ENCODE measurements at places on chromosomes 3 and 15.

- DNase-seq, result no peak
Measured at GRCh38 chr3:122697952-122698620, 17.4 kb downstream of the PARP14 start.

GRCh38 chr3:123843668-123844067 lies 40.5 kb downstream of the MYLK start:
- no peak for DNase-seq

DNA sequence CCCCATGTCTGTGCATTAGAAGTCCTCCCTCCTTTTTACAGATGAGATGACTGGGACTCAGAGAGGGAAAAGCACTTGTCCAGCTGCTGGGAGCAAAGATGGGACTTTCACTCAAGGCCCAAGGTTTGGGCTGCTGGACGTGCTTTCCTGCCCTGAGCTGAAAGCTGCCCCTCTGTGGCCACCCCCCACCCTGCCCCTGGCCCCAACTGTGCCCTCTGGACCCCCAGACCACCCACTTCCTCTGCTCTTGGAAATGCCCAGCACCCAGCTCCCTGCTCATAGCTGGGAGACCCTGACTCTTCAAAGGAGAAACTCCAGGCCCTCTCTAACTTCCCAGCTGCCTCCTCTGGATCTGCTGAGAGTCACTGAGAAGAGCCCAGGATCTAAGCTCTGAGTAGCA lies 20.7 kb downstream of the GRIP2 start:
- no peak for DNase-seq

- no peak for DNase-seq
Measured at GRCh38 chr15:95620934-95621579, 709.4 kb upstream of the NR2F2 start.

DNA sequence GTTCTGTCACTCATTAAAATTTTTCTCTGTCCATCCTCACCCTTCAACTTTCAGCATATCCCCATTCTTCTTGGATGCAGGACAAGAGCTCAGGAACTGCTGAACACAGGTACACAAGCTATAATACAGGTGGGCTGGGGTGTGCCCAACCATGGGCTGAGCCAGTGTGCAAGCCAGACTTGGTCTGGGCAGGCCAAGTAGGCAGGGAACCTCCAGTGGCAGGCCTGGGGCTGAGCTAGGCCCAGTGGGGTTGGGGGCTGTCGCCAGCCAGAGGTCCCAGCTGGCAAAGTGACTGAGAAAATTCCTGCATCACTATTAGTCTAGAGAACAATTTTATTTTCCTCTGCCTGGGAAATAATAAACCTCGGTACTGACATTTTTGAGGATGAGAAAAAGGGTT lies 202.9 kb downstream of the LRRC3B start:
- DNase-seq, result no peak

DNA sequence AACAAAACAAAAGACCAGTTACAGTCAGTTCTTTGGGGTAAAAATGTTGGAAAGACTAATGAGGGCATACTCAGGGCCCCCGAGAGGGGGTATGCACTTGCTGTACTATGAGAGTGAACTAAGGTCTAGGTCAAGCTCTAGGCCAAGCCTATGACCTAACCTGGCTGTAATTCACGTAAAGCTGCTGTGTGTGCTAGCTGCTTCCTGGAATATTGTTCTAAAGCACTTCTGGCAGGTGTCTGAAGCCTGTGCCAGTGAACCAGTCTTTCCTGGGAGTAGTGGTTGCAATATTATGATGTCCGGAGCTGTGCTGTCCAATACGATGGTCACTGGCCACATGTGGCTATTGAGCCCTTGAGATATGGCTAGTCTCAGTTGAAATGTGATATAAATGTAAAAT lies 13.1 kb upstream of the CX3CR1 start:
- no peak for DNase-seq

GRCh38 chr3:149000206-149000745 lies 8.9 kb downstream of the GYG1 start:
- DNase-seq, result no peak

- no peak for DNase-seq
Measured at GRCh38 chr3:134392336-134392983, 18.2 kb upstream of the AMOTL2 start.

GRCh38 chr3:154364849-154365248 lies 40.6 kb upstream of the DHX36 start:
- no peak for DNase-seq

- no peak for DNase-seq
Measured at GRCh38 chr15:98713585-98714001, 65.3 kb downstream of the IGF1R start.

- DNase-seq, result no peak
Measured at GRCh38 chr3:192920411-192920810, 2.8 kb upstream of the MB21D2 start.

- DNase-seq, result no peak
Measured at GRCh38 chr3:79361748-79362378, 405.9 kb downstream of the ROBO1 start.

Data from effector memory CD4-positive, alpha-beta T cell (primary cell).